Mesothelial cell of epicardium (in vitro differentiated cells): ENCODE measurements at places on chromosomes 5 and 9. TPM values are rescaled to one million over a fixed set of nuclear protein-coding genes. Genes with fewer than 3 reads are reported as not detected.

GRCh38 chr5:180376511-180376910 is 23.4 kb upstream of the GFPT2 start:
- peaks cover 6% of the 10 kb centered on the region for H3K27me3 ChIP-seq
- no peaks in the 10 kb centered on the region for H3K4me1 ChIP-seq
- no peak overlapping the region for H3K27ac ChIP-seq
- no peak overlapping the region for H3K4me3 ChIP-seq
- DNase-seq = no peak

- no peaks in the 10 kb centered on the region for H3K36me3 ChIP-seq
- H3K4me1 ChIP-seq = peaks cover 21% of the 10 kb centered on the region
- no peak for DNase-seq
- no peaks in the 10 kb centered on the region for H3K27me3 ChIP-seq
- H3K4me3 ChIP-seq = no peak overlapping the region
Observed at GRCh38 chr5:33530183-33531036, 89.6 kb downstream of the TARS1 start.

- H3K27ac ChIP-seq = no peak overlapping the region
- H3K4me1 ChIP-seq = no peaks in the 10 kb centered on the region
- H3K4me3 ChIP-seq = no peak overlapping the region
- no peak for DNase-seq
Observed at GRCh38 chr5:97276474-97277120, 93.5 kb upstream of the RIOK2 start.

- H3K4me3 ChIP-seq = peak within 1 kb of the TSS; percentile 67
- peaks cover 12% of the 10 kb centered on the region for H3K4me1 ChIP-seq
- no peaks in the 10 kb centered on the region for H3K36me3 ChIP-seq
- H3K27ac ChIP-seq = no peak within 1 kb of the TSS
- DNase-seq = no peak
- peaks cover 53% of the 10 kb centered on the region for H3K27me3 ChIP-seq
Observed at GRCh38 chr9:113349445-113350094, at the start of gene BSPRY. Gene BSPRY, plus strand, starts transcription at chr9:113349541. Its CDS starts 39 bp downstream, at chr9:113349580.

- peak overlapping the region; percentile 95 for H3K4me3 ChIP-seq
- H3K4me1 ChIP-seq = peaks cover 15% of the 10 kb centered on the region
- no peaks in the 10 kb centered on the region for H3K27me3 ChIP-seq
- no peak for DNase-seq
Observed at GRCh38 chr9:131503626-131504465, 1.1 kb downstream of the POMT1 start.

DNA sequence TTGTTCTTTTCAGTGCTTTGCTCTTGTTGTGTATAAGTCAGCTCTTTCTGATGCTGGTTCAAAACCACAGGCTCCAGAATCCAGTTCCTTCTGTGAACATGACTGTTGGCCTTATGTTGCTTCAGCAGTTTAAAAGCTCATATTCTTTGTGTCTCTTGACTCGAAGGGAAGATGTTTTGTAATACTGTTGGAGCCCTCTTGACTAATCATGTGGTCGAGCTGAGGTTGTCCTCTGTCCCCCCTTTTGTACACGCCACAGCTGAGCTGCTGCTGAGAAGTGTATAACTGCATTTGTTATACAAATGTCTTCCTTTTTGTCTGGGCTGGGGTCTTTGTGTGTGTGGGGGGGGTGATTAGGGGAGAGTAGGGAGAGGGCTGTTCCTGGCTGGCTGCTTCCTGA is 35.8 kb downstream of the SLC36A1 start:
- no peak for DNase-seq
- H3K27ac ChIP-seq = no peak overlapping the region
- H3K36me3 ChIP-seq = peaks cover 18% of the 10 kb centered on the region
- H3K4me1 ChIP-seq = peaks cover 14% of the 10 kb centered on the region
- H3K27me3 ChIP-seq = no peaks in the 10 kb centered on the region

GRCh38 chr5:9483779-9484178 is 62.1 kb downstream of the SEMA5A start:
- peaks cover 16% of the 10 kb centered on the region for H3K4me1 ChIP-seq
- H3K36me3 ChIP-seq = peaks cover 4% of the 10 kb centered on the region
- H3K27me3 ChIP-seq = no peaks in the 10 kb centered on the region
- no peak overlapping the region for H3K4me3 ChIP-seq

DNA sequence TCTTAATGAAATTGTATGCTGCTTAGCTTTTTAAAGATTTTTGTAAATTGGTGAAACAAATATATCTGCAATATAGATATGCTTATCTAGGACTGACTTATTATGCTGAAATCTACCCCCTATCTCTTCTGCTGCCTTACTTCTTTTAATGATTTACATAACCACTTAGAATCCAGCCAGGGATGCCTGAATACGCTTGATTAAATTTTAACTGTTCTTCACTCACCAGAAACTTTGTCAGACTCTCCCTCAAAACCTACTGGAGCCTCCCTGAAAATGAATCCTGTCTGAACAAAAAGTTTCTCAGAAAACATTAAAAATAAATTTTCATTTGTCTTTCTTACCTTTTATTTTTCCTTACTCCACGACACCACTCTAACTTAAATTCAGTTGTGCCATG is 111.7 kb downstream of the ST8SIA4 start:
- H3K36me3 ChIP-seq = no peaks in the 10 kb centered on the region
- peaks cover 23% of the 10 kb centered on the region for H3K4me1 ChIP-seq
- no peak overlapping the region for H3K27ac ChIP-seq

The PTCD2 gene
- total RNA-seq = 12.2 to 14.5 TPM (median 13.6 TPM) in 3 replicates

The FBN2 gene
- 238 to 252 TPM (median 244 TPM) in 3 replicates for total RNA-seq

The RPL37 gene
- total RNA-seq = 1,420 to 1,502 TPM (median 1,461 TPM) in 3 replicates
